ENCODE measurements at places on chromosomes 13 and 19.

GRCh38 chr13:76667551-76667950, 218.7 kb downstream of the KCTD12 start:
- no peak for DNase-seq

- DNase-seq, result no peak
These were observed 1552.5 kb downstream of the UQCRFS1 start for GRCh38 chr19:27660428-27660827.

DNA sequence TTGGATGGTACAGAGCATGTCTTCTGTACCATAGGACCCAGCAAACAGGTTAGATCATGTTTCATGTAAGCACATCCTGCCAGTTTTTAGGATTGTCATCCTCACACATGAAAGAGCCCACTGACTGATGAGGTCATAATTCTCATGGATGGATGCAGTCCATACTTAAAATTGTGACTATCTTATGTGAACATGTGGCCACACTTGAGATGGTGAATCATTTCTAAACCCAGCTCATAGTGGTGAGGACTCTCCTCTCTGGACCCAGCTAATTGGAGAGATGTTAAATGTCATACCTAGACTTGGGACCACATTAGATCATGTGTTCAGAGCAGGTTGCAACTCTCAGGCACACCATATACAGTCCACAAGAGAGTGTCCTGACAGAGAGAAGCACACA, 24.8 kb upstream of the ZNF254 start:
- DNase-seq, result no peak

DNA sequence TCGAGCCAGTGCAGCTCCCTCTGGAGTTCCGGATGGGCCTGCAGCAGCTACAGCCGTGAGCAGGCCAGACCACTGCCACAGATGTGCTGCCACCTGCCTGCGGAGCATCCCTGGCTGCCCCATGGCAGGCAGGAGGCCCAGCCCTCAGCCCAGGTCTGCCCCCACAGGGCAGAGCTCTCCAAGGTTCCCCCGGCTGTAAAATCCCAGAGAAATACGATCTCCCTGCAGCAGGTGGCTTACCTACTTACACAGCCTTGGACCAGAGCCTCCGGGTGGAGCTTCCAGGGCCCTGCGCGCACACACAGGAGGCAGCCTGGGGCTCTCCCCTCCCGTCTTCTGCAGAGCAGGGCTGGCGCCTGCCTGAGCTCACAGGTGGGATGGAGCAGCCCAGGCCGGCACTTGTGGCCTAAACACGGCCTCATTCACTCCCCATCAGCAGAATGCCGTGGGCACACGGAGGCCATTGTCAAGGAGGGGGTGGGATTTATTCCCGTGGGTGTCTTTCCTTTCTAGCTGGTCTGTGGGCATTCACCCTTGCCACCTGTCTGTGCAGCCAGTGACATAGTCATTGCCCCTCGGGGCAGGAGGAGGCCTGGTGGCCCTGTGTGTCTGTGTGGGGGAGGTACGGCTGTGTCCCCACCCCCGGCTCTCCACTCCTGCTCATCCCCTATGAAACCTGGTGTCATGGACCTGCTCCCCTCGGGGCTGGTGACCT, 118.0 kb downstream of the KDM4B start:
- DNase-seq, result no peak

DNA sequence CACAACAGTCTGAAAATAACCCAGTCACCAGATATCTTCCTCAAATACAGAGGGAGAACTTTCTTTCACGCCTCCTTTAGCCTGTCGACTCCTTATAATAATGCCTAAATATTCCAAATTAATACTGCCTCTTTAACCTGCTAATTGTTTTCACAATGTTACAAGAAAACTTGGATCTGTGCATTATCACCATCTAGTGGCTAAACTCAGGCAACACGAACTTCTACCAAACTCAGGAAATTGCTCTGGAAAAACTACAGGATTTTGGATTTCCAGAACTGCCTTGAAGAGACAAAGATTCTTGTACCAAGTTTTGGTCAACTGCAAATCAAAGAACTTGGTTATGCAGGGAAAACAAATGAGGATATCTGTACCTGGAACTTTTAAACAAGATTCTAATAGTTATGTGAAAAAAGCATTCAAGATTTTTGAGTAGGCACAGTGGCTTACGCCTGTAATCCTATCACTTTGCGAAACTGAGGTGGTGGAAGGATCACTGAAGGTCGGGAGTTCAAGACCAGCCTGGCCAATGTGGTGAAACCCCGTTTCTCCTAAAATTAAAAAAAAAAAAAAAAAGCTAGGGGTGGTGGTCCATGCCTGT, 10.8 kb downstream of the CLN5 start:
- DNase-seq, result no peak

DNA sequence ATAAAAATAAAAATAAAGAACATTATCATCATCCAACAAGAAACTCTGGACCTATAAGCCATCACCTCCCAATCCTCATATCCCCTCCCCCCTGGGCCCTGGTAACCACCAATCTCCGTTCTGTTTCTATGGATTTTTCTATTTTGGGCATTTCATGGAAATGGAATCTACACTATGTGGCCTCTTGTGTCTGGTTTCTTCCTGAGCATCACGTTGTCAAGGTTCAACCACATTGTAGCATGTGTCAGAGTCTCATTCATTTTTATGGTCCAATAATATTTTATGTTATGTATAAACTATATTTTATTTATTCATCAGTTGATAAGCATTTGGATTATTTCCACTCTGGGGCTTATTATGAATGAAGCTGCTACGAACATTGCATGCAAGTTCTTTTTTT, 26.9 kb downstream of the SULT2B1 start:
- DNase-seq, result no peak
